ENCODE measurements at places on chromosomes 2 and 18.

DNA sequence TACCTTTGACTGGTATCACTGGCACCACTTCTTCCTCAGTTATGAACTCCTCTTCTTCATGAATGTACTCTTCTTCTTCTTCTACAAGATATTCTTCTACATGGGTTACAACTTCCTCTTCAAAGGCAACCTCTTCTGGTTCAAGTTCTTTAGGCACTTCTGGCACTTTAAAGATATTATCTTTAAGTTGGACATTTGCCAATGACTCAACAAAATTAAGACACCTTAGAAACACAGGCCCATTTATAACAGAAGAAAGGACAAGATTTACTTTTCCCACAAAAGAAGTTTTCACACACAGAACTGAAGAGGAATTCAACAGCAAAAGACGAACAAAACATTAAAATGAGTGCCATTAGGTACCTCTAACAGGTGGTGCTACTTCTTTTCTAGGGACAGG, 127.3 kb downstream of the TTN start:
- no peak for DNase-seq

GRCh38 chr2:151936626-151937025, 108.4 kb upstream of the ARL5A start:
- DNase-seq = no peak

DNA sequence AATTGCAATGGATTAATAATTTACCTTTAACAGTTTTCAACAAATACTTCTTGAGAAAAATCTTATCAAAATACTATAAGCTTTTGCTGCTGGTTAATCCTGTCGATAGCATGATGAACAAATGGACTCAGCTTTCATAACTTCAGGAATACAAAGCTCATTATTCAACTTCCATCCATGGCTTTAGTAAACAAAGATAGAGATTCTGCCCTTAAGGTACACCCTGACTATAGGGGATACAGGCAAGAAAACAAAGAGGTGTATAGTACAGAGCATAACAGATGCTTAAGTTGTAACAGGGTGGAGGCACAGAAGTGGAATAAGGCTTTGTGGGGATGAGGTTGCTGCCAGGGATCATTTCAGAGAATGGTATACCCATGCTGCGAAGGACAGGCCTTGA, 272.5 kb upstream of the STON1 start:
- no peak for DNase-seq

DNA sequence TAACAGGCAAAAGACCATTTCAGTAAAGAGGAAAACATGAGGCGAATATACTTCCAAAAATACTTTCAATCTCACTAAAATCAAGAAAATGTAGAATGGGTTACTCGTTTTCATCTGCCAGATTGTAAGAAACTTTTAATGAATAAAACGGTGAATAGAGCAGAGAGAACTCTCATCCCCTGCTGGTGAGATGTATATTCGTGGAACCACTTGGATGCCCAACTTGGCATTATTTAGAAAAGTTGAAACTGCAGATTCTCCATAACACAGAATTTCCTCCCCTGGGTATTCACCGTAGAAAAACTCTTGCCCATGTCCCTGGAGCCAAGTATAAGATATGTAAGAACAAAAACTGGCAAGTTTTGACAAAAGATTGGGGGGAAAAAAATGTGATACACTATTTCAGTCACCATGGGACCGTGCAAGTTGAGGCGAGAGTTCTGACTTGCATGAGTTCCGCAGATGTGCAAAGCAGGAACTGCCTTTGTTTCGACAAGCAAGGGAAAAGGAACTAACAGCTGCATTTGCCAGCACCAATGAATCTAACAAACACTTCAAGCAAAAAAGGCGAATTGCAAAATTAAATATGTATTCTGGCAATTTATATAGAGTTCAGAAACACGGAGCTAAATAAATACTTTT, 14.8 kb downstream of the TIMM21 start:
- no peak for DNase-seq

DNA sequence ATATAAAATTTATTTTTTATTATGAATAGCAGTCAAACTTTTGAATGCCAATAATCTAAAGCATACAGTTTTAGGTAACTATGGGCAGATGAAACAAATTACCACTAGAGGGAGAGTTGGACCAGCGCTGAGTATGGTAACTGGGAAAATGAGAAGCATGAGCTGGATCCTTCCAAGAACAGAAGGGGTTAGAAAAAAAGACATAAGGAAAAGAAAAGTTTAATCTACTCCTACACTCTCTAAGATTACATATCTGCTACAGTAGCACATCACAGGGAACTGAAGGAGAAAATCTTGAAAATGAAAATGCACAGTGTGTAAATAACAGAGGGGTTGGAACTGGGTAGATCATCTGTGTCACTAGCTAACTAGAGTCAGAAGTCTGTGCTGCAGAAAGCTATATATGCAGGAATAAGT, 15.5 kb downstream of the REG3G start:
- peak; percentile 76 for DNase-seq

GRCh38 chr2:30756051-30756719, 51.1 kb downstream of the CAPN13 start:
- DNase-seq = no peak

GRCh38 chr18:22194151-22194598, 24.8 kb downstream of the GATA6 start:
- DNase-seq = no peak

DNA sequence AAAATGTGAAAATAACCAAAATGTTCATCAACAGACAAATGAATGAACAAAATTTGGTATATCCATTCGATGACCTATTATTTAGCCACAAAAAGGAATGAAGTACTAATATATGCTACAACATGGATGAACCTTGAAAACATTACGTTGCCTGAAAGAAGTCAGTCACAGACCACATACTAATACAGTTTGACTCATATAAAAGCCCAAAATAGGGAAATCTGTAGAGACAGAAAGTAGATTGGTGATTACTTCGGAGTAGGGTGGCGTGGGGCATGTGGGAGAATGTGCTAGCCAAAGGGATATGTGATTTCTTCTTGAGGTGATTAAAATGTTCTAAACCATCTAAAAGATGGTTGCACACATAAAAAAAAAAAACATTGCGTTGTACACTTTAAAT, 44.2 kb upstream of the PPM1B start:
- no peak for DNase-seq

GRCh38 chr2:239138610-239139009, 262.2 kb downstream of the HDAC4 start:
- DNase-seq = no peak

GRCh38 chr2:172861656-172862476, 126.2 kb downstream of the RAPGEF4 start:
- DNase-seq = no peak

GRCh38 chr18:50114448-50114847, 80.5 kb downstream of the MYO5B start:
- DNase-seq = no peak

DNA sequence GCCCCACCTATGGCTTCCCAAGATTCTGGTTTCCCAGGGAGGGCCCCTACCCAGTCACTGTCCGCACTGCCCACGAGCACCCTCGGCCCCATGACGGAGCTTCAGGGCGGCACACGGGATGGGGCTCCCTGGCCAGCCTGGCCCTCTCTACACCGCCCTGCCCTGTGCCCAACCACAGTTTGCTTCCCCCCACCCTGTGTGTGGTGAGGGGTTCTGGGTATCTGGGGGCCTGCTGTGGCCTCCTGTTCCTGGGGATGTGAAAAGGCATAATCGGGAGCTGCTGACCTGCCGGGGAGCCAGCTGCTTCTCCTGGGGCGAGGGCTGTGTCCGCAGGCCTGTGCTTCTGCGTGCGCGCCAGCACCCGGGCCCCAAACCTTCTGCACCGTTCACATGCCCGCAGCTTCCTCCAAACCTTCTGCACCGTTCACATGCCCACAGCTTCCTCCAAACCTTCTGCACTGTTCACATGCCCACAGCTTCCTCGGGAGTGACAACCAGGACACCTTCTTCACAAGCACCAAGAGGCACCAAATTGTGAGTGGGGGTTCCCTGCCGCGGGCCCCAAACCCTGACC, 12.4 kb downstream of the ANO7 start:
- DNase-seq = no peak

DNA sequence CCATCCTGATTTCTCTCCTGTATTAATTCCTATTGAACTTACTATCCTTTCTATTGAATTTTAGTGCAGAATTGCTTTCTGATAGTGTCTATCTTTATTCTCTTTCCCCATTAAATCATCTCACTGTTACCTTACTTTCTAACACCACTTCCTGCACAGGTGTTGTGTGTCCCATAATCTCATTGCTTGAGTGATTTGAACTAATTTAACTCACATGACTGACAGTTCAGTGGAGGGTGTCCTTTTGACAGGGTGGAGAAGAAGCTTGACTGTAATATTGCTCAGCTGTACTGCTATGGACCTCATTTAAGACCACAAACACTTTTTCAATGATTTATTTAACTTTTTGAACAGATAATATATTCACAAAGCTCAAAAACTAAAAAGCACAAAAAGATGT, 211.8 kb downstream of the NRXN1 start:
- DNase-seq = no peak

DNA sequence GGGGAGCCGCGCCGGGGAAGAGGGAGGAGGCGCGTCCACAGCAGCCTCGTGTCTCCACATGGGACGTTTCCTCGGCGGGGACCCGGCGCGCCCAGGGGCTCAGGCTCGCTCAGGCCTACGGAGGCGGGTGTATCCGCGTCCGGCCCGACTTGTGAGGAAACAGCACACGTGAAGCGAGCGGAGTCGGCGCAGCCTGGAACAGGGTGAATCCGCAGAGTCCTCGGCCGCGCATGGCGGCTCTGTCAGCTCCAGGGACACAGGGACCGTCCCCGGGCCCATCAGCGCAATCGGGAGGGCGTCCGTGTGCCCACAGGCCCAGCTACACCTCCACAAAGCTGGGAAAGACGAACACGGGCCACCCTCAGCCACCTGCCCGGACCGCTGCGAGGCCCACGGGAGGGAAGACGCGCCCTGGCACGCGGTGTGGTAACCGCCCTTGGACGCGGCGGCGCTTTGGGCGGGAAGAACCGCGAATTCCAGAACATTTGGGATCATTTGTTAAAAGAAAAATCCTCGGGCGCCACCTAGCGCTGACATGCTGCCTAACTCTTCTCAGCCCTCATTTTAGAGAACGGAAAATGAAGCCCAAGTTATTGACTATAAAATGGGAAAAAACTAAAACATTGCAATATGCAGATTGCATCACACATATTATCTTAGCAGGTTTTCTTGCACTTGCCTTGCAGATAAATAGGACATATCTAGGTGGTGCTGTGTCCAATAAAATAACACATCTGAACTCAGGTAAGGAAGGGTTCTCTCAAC, 40.4 kb downstream of the TMEM18 start:
- peak; percentile 74 for DNase-seq

DNA sequence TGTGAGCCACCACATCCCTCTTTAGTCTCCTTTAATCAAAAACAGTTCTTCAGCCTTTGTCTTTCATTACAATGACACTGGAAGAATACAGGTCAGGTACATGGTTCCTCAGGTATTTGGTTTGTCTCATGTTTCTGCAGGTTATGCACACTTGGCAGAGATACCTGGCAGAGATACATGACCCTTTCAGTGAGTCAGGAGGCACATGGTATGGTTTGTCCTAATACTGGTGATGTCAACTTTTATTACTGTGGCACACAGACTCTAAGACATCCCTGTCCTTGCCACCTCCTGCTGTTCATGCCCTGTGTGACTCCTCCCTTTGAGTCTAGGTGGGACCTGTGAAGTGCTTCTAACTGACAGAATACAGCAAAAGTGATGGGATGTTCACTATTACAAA, 58.4 kb downstream of the SPIRE1 start:
- DNase-seq = no peak

DNA sequence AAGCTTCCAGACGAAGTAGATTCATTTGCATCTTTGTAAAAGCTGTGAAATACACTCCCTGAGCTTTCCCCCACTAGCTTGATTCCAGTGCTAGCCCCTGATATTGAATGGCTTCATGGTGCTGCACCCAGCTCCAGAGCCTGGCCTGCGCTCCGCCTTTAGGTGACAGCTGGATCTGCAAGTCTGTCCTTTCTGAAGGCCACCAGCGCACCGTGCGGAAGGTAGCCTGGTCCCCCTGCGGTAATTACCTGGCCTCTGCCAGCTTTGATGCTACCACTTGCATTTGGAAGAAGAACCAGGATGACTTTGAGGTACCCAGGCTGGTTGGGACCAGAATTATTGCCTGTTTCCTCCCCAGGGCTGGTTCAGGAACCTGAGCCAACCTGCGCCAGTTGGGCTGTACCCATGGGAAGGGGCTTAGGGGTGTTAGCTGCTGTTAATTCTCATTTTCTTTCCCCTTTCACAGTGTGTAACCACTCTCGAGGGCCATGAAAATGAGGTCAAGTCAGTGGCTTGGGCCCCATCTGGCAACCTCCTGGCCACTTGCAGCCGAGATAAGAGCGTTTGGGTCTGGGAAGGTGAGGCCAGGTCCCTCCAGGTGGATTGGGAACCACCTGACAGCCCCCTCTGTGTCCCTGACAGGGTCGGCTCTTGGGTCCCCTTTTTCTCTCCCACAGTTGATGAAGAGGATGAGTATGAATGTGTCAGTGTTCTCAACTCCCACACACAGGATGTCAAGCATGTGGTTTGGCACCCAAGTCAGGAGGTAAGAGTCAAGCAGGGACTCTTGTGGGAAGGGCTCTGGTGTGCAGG, 1.3 kb downstream of the CIAO1 start:
- no peak for DNase-seq

All from spinal cord (tissue), 10 donors.